Stimulated activated effector memory CD8-positive, alpha-beta T cell treated with anti-CD3 and anti-CD28 coated beads, Interleukin-12 subunit alpha, Interleukin-12 subunit beta, amount 100 ng/mL, for 72 hours (primary cell): ENCODE measurements at places on chromosomes 7 and 10.

GRCh38 chr10:132655735-132656134 is 118.1 kb downstream of the INPP5A start:
- no peak for DNase-seq

- DNase-seq = no peak
These were observed 62.1 kb upstream of the TCF7L2 start for GRCh38 chr10:112887968-112888367.

- DNase-seq = no peak
These were observed 87.4 kb downstream of the LRRC4 start for GRCh38 chr7:127943541-127944521.

GRCh38 chr10:63320683-63321082 is 145.1 kb downstream of the JMJD1C start:
- no peak for DNase-seq

DNA sequence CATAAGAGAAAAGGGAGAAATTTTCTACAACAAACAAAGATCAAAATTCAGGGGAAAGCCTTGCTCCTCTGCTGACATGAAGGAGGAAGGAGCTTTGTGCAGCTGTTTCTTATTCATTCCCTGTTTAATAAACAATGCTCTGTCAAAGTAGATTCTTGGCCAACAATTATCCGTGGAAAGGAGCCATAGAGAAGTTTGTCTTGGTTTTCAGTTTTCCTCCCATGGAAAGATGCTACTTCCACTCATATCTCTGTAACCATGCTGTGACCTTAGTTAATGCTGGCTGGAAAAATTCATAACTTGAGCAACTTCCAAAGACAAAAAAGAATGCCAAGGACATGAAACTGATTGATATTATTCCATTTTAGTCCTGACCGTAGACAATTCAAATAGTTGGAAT is 8.1 kb downstream of the DDC start:
- DNase-seq = no peak

DNA sequence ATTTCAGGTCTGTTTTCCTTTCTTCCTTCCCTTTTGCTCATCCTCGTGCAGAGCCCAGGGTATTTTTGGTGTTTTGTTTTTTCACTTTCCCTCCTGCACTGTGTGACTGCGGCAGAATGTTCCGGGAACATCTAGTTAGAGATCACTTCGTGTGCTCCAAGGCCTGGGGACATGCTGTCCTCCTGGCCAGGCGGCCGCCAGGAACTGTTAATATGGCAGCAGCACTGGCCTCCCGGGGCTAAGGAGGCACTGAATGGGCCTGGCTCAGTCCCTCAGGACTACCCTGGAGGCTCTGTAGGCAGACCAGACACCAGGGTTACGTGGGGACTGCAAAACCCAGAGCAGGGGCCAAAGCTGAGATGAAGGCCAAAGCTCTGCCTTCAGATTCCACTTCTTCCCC is 43.1 kb upstream of the TCF7L2 start:
- DNase-seq = no peak

DNA sequence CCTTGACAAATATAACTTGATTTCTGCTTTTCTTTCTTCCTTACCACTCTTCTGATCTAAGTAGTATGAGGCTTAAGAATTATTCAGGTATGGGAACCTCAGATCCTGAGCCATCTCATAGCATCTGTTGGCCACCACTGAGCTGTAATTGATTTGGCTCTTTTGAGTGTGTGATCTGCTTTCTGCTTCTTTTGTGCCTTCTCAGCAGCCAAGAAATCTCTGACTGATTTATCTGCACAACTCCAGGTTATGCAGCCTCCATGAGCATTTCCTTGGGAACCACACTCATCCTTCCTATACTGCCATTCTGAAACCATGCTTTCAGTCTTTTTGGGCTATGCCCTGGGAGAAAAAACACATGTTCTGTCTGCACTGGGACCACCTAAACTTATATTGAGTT is 178.0 kb upstream of the FAM3C start:
- DNase-seq = no peak
